ENCODE measurements at places on chromosomes 7 and 10.

DNA sequence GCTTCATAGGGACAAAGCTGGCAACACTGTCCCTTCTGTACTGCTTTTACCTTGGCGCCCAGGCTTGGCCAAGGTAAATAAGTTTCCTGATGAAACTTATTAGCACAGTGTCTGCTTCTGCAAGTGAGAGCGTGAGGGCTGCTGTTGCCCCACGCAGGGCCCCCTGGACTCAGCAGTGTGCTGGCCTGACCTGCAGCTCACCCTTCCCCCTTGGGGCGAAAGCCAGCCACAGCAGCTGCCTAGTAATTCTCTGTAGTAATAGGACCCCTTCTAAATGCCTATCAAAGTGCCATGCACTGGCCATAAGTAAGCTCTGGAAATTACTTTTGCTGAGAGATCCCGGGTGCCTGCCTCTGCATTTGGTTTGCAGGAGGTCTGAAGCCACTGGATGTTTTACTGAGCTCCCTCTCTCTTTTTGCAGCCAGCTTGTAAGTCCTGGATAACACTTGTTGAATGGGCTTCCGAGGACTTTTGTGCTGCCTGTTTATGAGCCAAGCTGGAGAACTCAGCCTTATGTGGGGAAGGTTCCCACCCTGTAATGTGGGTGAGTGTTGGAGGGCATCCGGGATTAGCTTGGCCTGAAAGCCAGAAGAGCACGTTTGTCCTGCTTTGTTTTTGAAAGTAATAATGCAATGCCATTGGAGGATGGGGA lies 293.9 kb downstream of the C7orf25 start:
- DNase-seq: no peak

- DNase-seq: no peak
Observed at GRCh38 chr7:102103027-102103372, 183.7 kb upstream of the SH2B2 start.

- DNase-seq: no peak
Observed at GRCh38 chr10:61188691-61189090, 244.7 kb upstream of the RHOBTB1 start.

GRCh38 chr10:87656431-87657072 lies 3.1 kb upstream of the PAPSS2 start:
- DNase-seq: no peak

DNA sequence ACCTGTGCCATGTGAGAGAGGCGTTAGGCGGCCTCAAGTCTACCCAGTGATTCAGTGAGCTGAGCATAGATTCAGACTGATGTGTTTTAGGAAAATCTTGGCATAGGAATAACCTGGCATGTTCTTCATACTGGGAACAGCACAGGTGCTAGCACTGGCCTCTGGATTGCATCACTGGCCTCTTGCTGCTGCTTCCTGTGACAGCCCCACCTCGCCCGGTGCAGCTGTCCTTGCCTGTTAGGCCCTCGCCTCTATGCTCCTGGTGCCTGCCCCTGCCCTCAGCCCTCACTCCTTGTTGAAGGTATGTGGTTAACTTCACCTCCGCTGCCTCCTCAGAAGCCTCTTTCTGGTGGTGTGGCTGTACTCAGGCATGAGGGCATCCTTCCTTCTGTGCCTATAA lies 46.2 kb downstream of the BLNK start:
- no peak for DNase-seq

- DNase-seq: no peak
Observed at GRCh38 chr7:18570441-18570840, 74.9 kb downstream of the HDAC9 start.

GRCh38 chr10:131075218-131075770 lies 236.2 kb downstream of the TCERG1L start:
- DNase-seq: no peak

- no peak for DNase-seq
Observed at GRCh38 chr7:7125963-7126362, 56.4 kb upstream of the C1GALT1 start.

GRCh38 chr10:49177391-49178355 lies 10.5 kb downstream of the TMEM273 start:
- no peak for DNase-seq

DNA sequence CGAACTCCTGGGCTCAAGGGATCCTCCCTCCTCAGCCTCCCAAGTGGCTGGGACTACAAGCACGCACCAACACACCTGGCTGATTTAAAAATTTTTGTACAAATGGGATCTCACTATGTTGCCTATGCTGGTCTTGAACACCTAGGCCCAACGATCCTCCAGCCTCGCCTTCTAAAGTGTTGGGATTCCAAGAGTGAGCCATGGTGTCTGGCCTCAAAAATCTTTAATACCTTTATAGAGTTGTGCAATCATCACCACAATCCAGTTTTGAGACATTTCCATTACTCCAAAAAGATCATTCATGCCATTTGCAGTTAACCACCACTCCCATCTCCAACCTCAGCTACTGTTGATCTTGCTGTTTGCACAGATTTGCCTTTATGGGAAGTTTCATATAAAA lies 165.4 kb downstream of the LYZL1 start:
- no peak for DNase-seq

DNA sequence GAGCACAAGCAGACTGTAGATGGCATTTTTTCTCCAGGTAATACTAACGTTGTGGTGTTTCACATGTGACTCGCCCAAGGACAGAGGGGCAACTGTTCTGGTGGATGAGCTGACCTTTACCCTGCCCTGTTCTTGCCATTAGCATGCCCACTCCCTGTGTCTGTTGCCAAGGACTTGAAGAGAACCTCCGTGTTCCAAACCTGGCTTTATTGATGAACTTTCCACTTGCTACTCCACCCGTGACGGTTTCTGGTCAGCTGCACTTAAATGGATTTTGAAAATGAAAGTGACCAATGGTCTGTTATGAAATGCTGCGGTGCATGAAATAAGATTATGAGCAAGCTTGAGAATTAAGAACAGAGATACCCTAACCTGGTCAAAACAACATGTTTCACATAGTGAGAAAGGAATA lies 30.4 kb downstream of the LRRC4 start:
- no peak for DNase-seq

DNA sequence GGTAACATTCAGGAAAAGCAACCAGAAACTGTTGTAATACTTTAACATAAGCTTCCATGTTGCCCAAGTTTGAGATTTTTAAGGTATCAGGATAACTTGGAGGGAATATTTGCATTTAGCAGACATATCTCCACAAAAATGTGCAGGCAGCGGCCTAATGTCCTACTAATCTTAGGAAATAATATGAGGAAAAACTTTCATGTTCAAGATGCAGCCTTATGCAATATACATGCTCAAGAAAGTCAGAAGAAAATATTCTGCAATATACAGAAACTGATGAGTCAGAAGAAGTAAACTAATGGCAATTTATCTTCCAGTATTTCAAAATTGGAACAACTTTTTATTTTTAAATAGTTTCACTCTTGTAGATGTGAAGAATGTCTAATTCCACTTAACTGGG lies 463.2 kb upstream of the C7orf33 start:
- no peak for DNase-seq

GRCh38 chr10:26715137-26715487 lies 17.6 kb downstream of the PDSS1 start:
- no peak for DNase-seq

GRCh38 chr10:9009505-9009904 lies 955.0 kb downstream of the GATA3 start:
- no peak for DNase-seq

- DNase-seq: no peak
Observed at GRCh38 chr10:71648254-71648932, 71.2 kb downstream of the C10orf105 start.

GRCh38 chr7:125090596-125090995 lies 161.0 kb upstream of the POT1 start:
- DNase-seq: no peak

- peak; percentile 47 for DNase-seq
Observed at GRCh38 chr10:97497572-97498075, 598 bp downstream of the MMS19 start.

GRCh38 chr10:62745581-62745980 lies 58.9 kb upstream of the ADO start:
- DNase-seq: no peak

GRCh38 chr10:87702260-87702972 lies 42.7 kb downstream of the PAPSS2 start:
- no peak for DNase-seq

GRCh38 chr7:98000356-98000755 lies 10.4 kb upstream of the OCM2 start:
- DNase-seq: no peak

GRCh38 chr7:17554341-17555015 lies 256.0 kb downstream of the AHR start:
- DNase-seq: no peak

DNA sequence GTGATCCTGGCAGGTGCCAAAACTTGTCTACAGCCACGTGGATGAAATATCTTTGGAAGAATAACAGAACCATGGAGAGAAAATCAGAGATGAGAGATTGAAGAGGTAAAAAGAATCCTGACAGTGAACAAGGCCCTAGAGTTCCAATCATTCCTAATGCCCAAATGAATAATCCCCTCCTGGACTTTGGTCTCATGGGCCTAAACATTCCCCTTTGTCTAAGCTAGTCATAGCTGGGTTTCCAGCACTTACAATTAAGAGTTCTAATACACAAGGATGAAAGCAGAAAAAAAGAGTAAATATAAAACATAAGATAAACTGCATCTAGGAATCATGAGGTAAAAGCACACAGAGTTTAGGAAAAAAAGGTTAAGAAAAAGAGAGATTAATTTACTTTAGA lies 40.2 kb downstream of the ARHGAP12 start:
- no peak for DNase-seq

DNA sequence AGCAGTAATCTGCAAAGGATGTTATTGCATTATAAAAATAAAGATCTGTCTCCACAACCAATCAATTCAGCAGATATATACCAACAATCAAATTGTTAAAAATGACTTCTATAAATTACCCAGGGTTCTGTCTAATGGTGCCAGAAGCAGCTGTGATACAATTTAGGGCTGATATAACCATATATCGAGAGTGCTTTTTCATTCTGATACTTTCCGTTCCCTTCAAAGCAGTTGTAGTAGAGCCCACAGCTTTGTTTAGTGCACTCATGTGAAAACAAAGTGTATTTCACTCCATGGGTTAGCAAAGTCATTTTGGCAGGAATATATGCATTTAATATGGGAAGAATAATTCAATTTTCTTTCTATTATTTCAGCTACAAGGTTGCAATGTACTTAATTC lies 83.1 kb upstream of the CHCHD3 start:
- no peak for DNase-seq

DNA sequence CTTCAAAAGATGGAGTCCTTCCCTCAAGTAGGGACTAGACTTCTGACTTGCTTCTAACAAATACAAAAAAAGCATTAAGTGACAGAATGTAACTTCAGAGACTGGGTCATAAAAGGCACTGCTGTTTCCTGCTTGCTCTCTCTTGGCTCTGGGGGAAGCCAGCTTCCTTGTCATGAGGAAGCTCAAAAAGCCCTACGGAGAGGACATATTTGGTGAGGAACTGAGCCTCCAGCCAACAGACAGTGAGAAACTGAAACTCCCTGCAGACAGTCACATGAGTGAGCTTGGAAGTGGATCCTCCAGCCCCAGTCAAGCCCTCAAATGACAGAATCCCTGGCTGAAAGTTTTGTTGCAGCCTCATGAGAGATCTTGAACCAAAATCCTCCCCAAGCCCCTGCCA lies 26.3 kb upstream of the SLC35G1 start:
- no peak for DNase-seq

DNA sequence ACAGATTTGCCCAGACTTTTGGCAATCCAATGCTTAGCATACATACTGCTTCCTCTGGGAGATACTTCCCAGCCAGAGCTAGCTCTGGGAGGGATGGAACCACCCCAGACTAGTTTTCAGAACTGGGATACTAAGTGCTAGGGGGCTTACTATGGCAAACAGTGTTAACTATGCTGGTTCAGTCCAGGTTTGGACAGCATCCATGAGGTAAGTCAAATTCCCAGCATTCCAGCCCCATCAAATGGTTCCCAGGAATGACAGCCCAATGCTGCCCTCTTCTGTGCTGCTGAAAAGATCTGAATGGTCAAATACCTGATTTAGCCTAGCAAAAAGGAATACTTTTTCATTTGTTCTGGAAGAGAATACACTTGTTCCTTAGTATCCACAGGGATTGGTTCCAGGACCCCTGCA lies 141.7 kb upstream of the CCDC6 start:
- no peak for DNase-seq

- no peak for DNase-seq
Observed at GRCh38 chr10:129464251-129464650, 2.8 kb upstream of the MGMT start.

DNA sequence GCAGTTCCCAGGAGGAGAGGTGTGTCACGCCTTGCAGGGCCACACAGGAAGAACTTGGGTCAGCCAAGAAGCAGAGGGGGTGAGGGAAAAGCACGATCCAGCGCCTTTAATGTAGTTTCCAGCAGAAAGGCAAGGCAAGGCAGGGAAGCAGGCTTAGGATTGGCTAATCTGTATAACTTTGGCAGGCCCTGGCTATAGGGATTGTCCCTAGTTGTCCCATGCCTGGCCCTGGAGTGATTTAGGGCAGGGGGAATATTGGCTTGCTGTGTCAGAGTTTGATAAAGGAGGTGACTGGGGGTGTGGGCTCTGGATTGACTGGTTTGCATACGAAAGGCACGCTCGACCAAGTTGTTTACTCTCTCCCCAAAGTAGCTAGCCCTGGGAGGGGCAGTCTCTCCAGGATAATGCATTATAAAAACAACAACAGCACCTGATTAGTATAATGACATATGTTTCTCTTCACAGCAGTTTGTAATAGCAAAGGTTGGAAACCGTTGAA lies 44.5 kb downstream of the RBM28 start:
- DNase-seq: no peak

DNA sequence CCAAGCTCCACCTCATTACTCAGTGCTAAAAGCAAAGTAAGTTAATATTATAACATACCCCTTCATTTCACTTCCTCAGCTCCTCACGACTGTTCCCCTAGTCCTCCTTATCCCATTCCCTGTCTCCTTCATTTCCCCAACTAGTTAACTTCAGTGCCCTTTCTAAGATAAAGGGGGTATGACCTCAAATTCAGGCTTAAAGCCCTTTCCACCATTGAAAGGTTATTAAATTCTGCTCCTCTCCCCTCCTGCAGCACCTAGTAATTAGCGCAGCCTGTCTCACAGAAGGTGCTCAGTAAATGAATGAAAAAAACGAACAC lies 1.0 kb downstream of the CRPPA start:
- DNase-seq: no peak

- no peak for DNase-seq
Observed at GRCh38 chr10:70481831-70482530, 3.4 kb downstream of the PALD1 start.

GRCh38 chr7:64634406-64635062 lies 31.4 kb upstream of the ZNF107 start:
- DNase-seq: no peak

DNA sequence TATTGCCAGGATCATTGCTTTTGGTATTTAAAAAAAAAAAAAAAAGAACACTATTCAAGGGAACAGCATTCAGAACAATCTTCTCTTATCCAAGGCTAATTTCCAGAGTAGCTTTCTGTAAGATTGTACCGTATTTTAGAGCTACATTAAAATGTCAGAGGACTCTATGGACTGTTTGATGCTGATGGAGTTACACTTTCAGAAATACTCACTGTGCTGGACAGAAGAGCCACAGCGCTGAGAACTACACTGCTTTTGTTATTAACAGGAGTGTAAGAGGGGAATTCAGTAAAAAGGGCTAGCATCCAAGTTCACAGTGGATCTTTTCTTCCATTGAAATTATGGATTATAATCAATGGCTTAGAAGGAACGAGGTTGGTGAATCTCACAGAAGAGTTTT lies 247.7 kb downstream of the AHR start:
- DNase-seq: no peak

GRCh38 chr7:22962775-22963350 lies 51.1 kb downstream of the HYCC1 start:
- no peak for DNase-seq

GRCh38 chr10:29649561-29650551 lies 15.1 kb upstream of the SVIL start:
- no peak for DNase-seq

Data from activated gamma-delta T cell treated with Interleukin-2 at 50 U/mL for 16 hours (primary cell).